ENCODE measurements at places on chromosomes 2 and 18.

GRCh38 chr2:85905187-85905666, 16.4 kb upstream of the ST3GAL5 start:
- no peak for DNase-seq

GRCh38 chr2:161170958-161171932, 11.0 kb downstream of the TANK start:
- DNase-seq: no peak

DNA sequence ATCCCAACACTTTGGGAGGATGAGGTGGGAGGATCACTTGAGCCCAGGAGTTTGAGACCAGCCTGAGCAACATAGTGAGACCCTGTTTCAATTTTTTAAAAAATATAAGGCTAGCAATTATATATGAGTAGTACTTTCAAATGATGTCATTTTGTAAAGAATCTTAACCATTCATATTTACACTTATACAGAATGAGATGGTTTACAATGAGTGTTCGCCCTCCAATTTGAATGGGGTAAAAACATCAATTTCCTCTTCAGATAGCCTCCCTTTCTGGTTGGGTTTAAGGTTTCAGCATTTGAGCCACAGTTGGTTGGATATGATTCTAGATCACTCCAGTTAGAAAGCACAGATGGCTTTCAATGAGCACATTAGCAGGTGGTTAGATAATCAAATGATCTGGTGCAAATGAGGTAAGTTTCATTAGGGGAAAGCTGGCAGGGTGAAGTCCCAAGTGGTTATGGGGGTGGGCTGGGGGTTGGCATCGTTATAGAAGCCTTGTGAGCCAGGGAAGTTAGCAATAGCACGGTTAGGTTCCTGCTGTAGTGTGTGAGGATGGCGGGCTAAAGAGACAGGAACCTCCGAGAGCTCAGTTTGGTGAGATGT, 63.9 kb downstream of the TRPM8 start:
- DNase-seq: peak; percentile 78

GRCh38 chr2:29129586-29130281, 14.5 kb downstream of the CLIP4 start:
- DNase-seq: no peak

DNA sequence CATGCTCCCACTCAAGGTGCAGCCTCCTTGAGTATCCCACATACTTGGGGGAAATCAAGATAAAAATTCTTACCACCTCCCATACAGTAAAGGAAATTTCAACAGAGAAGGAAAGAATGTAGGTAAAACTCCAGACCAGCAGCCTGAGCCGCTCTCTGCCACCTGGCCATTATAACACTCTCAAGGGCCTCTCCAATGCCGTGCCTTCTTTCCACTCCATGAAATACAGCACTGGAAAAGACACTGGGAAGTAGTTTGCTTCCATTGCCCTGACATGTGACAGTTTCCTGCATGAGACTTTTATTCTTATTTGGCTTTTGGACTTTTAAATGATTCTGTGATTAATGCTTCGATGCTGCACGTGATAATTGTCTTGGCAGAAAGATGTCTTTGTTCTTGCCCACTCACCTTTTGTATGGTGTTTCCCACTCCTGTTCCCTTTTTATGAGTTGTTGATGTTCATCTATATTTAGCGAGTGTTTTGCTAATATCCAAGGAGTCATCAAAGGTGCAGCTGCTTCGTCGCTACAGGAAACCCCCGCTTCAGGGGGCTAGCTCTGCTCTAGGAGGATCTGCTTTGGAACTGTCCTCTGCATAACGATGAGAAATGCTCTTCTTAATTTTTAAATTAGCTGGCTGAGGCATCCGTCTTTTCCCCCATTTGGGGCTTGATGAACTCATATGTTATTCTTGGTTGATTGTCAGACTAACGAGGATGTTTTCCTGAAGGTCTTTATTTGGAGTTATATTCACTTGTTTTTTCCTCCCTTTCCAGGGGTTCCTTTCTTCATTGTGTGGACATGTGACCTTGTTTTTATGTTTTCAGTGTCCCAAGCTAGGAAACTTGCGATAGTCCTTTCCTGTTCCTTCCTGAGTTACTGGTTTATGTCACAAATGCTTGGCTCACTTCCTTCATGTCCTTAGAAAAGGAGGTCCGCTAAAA, 179.4 kb downstream of the TXNL1 start:
- no peak for DNase-seq

- no peak for DNase-seq
Measured at GRCh38 chr2:61900281-61900680, 5.2 kb upstream of the COMMD1 start.

- no peak for DNase-seq
Measured at GRCh38 chr2:130351711-130352110, 4.1 kb upstream of the PTPN18 start.

GRCh38 chr2:88058191-88058590, 2.6 kb upstream of the KRCC1 start:
- DNase-seq: peak; percentile 18

DNA sequence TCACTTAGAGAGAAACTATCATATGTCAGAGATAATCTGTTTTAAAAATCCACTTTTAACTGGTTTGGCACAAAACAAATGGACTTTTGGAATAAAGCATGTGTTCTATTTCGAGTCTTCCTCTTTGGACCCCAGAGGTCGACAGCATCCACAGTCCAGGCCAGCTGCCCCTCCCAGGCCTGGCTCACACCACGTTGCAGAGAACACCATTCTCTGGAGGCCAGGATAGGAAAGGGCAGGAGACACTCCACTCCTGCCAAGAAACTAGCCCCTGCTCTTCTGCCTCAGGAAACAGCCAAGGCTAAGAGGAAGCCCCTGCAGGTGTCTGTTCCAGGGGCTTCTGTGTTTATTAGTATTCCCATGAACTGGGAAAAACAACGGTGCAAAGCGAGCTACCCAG, 456.6 kb upstream of the ID2 start:
- peak; percentile 90 for DNase-seq

GRCh38 chr18:22420652-22421051, 2.9 kb upstream of the CTAGE1 start:
- DNase-seq: no peak

DNA sequence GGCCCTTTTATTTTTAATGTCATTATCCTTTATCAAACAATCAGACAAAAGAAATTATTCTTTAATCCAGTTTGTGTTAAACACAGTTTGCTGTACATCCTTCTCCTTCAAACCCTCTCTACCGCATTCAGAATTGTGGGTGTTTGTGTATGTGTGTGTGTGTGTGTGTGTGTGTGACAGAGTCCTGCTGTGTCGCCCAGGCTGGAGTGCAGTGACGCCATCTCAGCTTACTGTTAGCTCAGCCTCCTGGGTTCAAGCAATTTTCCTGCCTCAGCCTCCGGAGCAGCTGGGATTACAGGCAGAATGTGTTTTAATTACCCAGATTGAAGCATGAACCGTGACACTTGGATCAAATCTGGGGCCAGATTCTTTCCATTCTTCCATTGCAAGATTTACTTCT, 723.7 kb downstream of the DCDC2C start:
- DNase-seq: no peak

GRCh38 chr2:25964891-25965290, 17.4 kb downstream of the KIF3C start:
- no peak for DNase-seq

GRCh38 chr2:27849558-27850205, 40.5 kb downstream of the RBKS start:
- no peak for DNase-seq

GRCh38 chr2:120642646-120643045, 93.0 kb upstream of the GLI2 start:
- DNase-seq: no peak

DNA sequence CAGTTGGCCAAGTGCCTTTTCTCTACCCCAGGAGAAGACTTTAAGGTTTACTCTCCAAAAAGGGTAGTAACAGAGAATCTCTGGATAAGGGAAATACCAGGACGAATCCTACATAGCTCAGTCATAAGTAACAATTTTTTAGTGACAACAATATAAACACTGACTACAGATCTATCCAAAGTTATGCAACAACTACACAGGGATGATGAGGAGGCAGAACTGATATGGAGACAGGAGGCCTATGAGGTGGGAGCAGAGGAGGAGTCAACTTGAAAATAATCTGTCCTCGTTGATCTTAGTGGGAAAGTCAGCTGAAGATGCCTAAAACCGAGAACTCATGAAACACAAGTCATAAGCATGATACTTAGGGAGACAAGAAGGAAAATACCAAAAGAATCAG, 40.2 kb downstream of the SLC35F5 start:
- DNase-seq: no peak

DNA sequence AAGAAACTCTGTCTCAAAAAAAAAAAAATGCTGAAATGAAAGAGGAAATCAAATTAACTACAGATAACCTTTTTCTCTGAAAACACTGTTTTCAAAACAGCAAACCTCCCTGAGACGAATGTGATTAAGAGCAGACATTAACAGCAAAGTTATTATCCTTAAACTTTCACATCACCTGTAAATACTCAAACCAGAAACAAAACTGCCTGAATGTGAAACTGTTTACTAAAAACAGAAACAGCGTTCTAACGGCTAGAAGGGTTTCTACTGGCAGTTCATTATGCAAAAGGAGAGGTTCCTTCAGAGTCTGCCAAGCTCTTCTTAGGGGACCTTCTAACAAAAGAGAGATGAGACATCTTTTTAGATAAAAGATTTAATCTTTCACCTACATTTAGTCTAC, 45.9 kb downstream of the PNO1 start:
- DNase-seq: no peak

All from NCI-H524 (cell line).